ENCODE measurements at places on chromosomes 2 and 18. TPM values are rescaled to one million over a fixed set of nuclear protein-coding genes. Genes with fewer than 3 reads are reported as not detected.

DNA sequence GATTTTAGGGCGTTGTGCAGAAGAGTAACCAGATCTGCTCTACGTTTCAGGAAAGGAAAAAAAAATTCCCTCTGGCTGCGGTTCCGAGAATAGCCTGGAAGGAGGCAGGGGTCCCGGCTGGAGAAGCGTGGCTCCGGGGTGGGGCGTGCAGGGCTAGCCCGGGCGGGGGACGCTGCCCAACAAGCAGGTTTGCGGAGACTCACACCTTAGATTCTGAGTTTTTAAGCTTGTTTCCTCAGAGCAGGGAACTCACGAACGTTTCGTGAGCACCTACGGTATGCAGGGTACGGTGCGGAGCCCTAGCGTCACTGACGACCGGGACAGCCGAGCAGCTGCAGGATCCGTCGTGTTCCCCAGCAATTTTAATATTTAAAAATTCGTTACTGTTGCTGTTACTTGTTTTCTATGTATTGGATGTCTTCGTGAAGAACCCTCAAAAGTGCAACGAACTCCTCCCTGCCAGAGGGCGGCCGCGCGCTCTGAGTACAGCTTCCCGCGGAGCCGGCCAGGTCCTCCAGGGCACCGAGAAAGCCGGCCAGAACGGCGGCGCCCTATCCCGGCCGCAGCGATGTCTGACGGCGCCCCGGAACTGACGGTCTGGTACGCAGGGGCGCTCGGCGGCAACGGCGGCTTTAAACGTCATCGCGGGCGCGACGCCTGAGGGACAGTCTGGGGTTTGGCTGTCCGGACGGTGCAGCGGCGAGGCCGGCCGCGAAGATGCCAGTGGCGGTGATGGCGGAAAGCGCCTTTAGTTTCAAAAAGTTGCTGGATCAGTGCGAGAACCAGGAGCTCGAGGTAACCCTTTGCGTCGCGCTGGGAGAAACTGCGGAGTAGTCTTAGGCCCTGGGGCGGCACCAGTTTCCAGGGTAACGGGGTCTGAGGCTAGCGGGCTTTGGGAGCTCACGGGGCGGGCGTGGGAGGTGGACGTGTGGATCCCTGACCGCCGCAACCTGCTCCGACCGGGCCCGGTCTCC is at the start of gene COPS8:
Gene COPS8, plus strand, starts transcription at position 642 of the 974 bp plus-strand sequence. Its CDS starts 76 bp downstream, at position 718.
- peak; percentile 78 for DNase-seq

NXPH2 gene
- total RNA-seq = not detected

GRCh38 chr2:233489666-233490065 is 76.9 kb downstream of the USP40 start:
- DNase-seq = peak; percentile 72

PLEKHH2 gene
- 4.5 TPM for total RNA-seq

DNA sequence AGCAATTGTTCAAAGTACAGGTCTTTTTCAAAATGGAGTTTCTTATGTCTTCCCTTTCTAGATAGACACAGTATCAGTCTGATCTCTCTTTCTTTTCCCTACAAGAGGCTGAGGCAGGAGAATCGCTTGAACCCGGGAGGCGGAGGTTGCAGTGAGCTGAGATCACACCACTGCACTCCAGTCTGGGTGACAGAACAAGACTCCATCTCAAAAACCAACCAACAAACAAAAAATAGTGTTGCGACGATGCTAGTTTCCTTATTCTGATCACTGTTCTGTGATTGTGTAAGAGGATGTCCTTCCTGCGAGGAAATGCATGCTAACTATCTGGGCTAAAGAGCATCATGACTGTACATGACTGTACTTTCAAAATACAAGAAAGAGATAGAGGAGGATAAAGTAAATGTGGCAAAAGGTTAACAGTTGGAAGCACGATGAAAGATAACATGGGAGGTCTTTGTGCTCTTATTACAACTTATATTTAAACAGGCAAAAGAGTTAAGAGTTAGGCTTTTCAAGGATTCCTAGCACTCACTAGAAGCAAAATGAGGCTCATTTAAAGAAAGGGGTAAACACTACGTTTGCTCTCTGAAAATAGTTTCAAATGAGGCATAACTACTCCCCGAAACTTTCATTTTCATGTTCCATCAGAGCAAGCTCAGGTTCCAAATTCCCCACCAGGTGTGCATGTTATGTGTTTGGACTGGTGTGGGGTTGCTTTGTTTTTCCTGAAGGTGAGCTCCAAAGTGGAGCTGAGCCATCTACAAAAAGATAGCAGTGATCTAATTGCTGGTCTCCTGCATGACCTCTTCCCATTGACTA is 23.8 kb downstream of the SOWAHC start:
- peak; percentile 85 for DNase-seq

DNA sequence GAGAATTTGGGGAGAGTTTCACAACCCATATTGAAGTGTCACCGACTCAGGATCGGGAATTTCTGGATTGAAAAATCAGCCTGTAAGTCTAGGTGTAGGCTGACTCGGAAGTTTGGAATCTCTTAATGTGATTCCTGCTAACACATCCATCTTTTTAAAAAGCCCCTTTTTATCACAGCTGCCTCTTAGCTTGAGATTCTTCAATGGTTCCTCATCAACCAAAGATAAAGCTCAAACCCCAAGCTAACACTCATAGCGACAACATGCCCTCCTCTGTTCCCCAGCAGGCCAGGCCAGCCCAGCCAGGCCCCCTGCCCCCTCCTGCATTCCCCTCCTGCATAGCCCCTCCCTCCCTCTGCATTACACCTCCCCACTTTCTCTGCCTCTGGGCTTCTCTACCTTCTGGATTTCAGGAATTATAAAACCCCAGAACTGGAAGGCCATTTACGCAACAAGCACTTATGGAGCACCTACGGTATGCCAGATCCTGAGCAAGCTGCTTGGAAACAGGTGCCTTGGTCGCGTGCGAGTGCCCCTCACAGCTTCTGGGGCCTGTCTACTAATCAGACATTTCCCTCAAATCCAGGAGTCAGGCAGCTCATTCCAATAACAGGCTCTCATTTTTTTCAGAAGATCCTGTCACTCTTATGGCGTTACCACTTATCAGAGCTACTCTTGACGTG is 63.4 kb downstream of the EMX1 start:
- DNase-seq = peak; percentile 60
